Stimulated activated naive CD8-positive, alpha-beta T cell treated with anti-CD3 and anti-CD28 coated beads, Interleukin-15, Interleukin-2, amounts not matched to agents 100 U/mL and 50 U/mL, for 24 hours (primary cell): ENCODE measurements at places on chromosomes 3 and 15.

DNA sequence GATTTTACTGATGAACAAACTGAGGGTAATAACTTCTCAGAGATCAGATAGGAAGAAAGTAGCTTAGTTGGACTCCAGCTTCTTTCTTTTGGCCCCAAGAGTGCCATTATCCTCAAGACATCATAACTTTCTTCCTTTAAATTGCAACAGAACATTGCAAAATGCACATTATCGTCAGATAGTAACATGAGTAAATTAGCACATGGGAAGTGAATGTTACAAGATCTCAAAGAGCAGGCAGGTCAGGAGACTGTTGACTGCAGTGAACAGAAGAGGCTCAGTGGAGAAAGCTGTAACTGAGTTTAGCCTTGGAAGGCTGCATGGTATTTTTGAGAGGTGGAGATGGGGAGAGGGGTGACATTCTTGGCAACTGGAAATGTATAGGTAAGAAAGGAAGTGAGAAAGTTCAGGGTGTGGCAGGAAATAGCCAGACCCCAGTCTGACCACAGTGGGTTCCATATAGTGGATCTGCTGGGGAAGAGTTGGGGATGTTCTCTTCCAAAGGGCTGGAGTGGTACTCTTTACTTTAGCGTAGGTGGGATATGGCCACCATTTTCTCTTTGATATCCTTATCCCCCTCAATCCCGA lies 307.7 kb downstream of the RPLP1 start:
- no peak for DNase-seq

DNA sequence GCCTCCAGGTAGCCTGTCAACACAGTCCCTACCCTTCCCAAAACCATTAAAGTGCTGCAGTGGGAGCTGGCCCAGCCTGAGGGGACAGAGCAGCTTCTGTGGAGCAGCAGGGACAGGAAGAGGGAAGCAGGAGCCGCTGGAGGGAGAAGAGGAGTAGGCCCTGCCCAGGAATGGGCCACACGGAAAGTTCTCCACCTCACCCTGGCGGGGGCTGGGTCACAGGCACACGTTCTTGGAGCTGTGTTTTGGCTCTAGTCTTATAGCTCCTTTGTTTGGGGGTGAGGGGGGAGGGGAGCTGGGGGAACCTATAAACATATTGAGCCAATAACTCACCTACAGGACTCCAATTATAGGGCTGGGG lies 508.6 kb downstream of the SHQ1 start:
- DNase-seq: no peak

DNA sequence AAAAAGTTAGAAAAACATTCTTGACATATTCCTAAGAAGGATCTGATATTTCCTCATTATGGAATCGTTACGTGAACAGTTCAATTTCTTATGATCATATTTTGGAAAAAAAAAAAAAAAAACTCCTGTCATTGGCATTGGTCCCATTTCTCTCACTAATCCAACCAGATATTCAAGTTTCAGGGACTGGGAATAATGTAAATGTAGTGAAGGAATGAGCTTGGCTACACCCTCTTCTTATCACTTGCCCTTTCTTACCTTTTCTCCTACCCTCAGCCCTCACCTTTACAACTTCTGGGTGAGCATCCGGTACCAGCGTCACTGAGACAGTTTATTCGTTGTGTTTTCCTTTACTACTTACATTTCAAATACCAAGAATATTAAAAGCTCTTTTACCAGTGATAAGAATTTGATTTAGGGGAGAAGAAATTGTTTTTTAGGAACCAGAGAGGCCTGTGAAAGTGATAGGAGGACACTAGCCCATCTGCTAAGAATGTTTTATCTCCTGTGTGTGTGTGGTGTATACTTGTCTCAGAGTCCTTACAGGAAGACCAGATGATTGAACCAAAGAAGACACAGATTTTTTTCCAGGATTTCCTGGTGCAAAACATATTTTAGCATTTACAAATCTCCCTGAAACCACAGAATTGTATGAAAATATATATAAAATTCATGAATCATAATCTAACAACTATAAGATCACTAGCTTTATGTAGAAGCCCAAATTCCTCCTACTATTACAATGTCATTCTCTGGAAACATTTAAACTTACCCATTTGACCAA lies 946.7 kb downstream of the ZPLD1 start:
- no peak for DNase-seq

DNA sequence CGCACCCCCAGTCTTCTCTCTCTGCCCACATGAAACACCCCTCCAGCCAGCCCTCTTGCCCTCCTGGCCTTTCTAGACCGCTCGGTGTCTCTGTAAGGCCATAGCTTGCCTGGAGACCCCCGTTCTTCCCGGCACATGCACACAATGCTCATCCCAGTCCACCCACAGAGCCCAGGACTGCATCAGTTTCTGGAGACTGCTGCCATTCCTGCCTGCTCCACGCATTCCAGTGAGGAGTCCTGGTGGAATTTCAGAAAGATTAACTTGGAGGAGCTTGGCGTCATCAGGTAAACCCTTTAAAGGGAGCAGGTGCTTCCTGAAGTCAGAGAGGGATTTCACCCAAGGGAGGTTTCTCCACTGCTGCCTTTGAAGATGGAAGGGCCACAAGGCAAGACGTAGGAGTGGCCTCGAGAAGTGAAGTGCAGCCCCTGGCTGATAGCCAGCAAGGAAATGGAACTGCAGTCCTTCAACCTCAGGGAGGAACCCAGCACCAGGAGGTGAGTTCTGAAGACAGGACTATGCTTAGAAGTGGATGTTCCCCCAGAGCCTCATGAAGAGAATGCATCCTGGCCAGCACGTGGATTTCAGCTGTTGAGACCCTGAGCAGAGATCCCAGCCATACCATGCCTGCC lies 19.2 kb downstream of the SLC41A3 start:
- DNase-seq: no peak

DNA sequence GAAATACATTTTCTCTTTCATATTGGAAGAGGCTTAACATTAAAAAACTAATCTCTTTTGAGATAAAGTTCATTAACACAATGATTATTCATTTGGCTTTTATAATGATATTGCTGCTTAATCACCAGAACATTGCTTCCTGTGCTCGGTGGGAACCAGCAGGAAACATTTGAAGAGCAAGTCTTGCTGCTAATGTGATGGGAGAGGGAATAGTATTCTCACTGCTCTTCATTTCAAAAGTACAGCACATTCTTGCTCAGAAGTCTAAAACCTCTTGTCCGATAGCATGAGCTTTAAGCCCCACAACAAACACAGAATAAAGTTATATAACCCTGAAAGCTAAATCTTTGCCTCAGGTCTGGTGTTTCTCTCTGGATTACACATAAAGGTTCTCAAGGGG lies 190.8 kb upstream of the CNTN4 start:
- no peak for DNase-seq

GRCh38 chr15:67731112-67731721 lies 94.1 kb upstream of the SKOR1 start:
- no peak for DNase-seq

DNA sequence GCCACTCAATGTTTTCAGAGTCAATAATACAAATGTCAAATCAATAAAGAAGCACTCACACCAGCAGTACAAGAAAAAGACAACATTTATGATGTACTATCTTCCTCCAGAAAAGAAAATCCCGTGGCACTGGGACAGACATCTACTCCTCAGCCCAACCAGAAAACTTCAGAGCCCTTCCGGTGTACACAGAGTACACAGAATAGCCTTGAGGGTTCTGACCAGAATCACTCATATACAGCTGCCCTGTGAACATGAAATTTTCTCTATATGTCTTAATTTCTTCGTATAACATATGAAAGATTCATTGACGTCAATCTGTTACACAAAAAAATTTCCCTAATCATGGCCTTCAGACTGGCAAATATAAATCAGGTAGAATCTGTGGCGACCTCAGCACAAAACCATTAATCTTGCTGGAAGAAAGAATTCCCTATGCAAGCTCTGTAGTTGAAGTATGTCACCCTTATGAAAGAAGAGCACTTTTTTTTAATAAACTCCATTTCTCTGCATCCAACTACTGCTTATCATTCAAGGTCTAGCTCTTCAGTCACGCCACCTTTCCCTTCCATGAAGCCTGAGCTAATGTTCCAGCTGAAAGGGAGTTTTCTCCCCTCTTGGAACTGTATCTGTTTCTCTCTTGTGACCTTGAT lies 53.8 kb upstream of the PLAAT1 start:
- DNase-seq: no peak

GRCh38 chr3:123365450-123366143 lies 83.3 kb downstream of the ADCY5 start:
- DNase-seq: no peak

DNA sequence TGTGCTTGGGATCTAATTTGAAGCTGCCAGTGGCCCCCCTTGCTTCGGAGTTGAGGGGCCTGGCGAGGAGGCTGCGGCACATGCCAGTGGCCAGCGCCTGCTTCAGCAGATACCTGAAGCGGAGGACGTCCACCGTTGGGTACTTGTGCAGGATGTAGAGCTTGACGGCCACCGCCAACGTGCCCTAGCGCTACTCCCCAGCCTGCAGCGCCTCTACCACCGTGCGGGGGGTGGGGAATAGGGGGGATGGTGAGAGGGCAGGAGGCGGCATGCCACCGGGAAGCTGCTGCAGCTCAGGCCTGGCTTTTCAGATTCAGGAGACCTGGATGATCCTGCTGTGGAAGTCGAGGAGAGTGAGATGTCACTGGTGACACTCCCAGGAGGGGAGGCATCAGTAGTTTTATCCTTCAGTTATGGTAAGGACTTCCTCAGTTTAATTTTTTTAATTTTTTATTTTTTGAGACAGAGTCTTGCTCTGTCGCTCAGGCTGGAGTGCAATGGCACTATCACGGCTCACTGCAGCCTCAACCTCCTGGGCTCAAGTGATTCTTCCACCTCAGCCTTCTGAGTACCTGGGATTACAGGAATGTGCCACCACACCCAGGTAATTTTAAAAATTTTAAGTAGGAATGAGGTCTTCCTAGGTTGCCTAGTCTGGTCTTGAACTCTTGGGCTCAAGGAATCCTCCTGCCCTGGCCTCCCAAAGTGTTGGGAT lies 150.6 kb upstream of the FRMD4B start:
- DNase-seq: no peak

DNA sequence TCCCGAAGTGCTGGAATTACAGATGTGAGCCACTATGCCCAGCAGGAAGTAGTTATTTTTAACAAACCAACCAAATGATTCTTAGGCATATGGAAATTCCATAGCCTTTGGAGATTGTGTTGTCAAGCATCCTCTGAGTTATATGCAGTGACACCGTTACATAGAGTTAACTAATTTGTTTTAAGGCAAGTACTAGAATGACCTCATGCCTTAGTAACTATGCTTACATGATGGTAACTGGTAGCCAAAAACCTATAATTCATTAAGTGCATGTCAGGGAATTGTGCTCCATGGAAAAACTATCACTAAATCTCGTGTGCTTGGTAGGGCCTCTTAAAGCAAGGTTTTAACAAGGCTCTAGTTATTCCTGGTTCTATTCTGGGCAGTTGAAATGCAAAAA lies 392.8 kb downstream of the TUSC7 start:
- DNase-seq: no peak

GRCh38 chr15:94047566-94047965 lies 183.8 kb upstream of the MCTP2 start:
- no peak for DNase-seq

DNA sequence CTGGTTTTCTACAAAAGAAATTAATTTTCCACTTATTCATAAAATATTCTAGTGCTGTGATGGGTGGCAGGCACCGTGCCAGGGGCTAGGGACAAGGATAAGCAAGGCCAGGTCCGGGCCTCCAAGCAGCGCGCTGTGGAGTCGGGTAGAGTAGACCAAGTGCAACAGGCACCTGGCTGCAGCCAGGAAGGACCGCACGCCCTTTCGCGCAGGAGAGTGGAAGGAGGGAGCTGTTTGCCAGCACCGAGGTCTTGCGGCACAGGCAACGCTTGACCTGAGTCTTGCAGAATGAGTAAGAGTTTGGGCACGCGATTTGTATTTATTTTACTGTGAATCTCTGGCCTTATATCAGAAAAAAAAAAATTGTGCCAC lies at the start of gene CASR:
Gene CASR, plus strand, starts transcription at position 148 of the 372 bp plus-strand sequence. CDS start 70,522 bp downstream, outside the sequence.
- DNase-seq: no peak

GRCh38 chr3:100274361-100274760 lies 13.6 kb downstream of the TBC1D23 start:
- DNase-seq: no peak
